Right ventricle myocardium inferior (tissue), 1 donor: ENCODE measurements at places on chromosomes 5 and 9. TPM values are rescaled to one million over a fixed set of nuclear protein-coding genes. Genes with fewer than 3 reads are reported as not detected.

Gene LRRC19
- total RNA-seq: not detected

- DNase-seq: no peak
Observed at GRCh38 chr5:26986985-26987384, 51.4 kb downstream of the CDH9 start.

- DNase-seq: no peak
Observed at GRCh38 chr5:116922532-116922931, 347.9 kb upstream of the SEMA6A start.

Gene SPATA31C1
- not detected for total RNA-seq

- DNase-seq: no peak
Observed at GRCh38 chr5:100772006-100772405, 131.1 kb downstream of the ST8SIA4 start.

GRCh38 chr5:91144491-91145332 is 238.4 kb downstream of the ARRDC3 start:
- no peak for DNase-seq

DNA sequence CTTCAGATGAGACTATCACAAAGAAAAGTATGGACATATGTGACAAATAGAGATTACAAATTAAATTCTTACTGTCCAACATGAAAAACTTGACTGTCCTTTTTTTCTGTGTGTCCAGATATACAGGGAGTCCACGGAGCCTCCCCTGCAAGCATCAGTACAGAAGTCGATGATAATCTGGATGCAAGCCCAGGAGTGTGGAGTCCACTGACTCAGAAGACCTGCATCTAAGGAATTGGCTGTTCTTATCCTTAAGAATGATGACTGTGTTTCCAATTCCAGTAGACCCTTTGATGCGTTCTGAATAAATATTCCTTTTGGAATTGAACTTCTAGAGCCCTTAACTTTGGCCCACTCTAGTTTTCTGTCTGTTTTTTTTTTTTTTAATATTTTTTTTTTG is 56.7 kb upstream of the TAF11L2 start:
- no peak for DNase-seq

DNA sequence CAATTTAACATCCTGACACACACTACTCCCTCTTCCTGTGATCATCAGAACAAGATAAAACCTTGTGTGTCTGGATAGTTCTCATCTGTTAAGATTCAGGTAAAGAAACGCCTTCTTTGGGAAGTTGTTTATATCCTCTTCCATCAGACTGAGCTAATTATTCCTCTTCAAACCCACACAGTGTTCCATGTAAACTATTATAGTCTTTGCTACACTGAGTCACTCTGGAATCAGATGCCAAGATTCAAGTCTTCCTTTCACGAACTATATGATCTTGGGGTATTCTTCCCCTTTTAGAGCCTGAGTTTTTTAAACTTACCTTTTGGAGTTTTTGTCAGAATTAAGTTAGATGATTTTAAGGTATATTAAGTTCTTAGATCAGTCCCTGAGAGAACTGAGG is 2.0 kb downstream of the OR1J1 start:
- no peak for DNase-seq

- no peak for DNase-seq
Observed at GRCh38 chr5:44511596-44511995, 122.4 kb upstream of the FGF10 start.

Gene LCP2
- 6.7 TPM for total RNA-seq

DNA sequence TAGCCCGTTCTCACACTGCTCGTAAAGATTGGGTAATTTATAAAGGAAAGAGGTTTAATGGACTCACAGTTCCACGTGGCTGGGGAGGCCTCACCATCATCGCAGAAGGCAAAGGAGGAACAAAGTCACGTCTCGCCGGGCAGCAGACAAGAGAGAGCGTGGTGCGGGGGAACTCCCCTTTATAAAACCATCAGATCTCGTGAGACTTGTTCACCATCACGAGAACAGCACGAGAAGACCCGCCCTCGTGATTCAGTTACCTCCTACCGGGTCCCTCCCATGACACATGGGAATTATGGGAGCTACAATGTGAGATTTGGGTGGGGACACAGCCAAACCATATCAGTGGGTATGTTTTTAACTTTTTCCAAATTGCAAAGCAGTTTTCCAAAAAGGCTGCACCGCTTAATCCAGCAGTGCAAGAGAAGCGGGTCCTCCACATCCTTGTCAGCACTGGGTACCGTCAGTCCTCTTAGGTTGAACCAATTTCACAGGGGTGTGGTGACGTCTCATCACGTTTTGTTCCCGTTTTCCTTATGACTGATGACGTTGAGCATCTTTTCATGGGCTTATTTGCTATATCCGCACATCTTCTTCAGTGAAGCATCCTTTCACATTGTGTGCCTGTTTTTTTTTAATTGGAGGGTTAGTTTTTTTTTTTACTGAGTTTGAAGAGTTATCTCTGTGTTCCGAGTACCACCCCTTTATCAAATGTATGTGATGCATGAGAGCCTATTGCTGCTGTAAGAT is 8.0 kb upstream of the FCN2 start:
- DNase-seq: peak; percentile 34

DNA sequence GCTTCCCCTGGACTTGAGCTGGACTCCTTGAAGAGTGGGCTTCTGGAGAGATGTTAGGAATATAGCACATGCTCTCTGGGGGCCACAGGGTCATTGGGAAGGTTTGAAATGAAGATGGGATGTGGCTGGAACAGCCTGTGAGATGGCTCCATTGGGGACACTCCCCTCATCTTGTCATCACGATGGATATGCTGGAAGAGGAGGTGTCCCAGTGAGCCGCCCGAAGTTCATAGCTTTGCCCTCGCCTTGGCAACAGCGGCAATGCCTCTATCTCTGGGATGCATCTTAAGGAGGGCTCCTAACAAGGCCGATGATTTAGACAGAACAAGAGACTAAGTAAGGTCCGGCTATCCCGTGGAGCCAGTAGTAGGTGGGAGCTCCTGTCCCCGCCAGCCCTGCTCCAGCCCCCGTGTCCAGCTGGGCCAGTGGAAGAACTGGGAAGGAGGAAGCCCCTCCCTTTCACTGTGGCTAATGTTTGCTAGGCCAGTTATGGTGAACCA is 23.9 kb downstream of the AMBP start:
- DNase-seq: no peak

DNA sequence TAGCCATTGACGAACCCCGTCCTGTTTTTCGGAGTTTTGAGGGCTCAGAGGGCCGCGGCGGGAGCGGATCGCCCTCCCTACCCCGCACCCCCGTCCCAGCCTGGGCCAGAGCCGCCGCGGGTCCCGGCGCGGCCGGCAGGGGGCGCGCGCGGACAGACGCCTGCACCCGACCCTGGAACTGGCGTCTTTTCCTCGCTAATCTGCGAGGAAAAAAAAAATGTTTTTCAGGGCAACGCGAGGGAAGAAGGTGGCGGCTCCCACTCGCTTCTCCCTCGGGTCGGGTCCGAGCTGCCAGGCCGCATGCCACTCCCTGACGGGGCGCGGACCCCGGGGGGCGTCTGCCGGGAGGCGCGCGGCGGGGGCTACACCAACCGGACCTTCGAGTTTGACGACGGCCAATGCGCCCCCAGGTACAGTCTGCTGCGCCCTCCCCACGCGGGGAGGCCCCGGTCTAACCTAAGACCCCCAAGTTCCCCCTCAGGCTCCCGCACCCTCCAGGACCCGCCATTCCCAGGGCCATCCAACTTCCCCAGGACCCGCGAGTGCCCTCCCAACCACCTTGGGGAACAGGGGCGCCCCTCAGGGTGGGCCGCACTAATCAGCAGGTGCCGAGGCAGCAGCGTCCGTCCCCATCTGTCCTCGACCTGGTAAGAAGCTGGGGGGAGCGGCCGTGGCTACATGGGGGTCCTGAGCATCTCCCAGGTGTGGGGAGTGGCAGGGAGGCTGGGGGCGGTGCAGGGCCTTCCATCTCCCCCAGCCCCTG is at the start of gene KCNT1:
Gene KCNT1 (plus strand): TSS at position 227 of the 763 bp plus-strand sequence. CDS start 74 bp downstream, at position 301.
- no peak for DNase-seq

- no peak for DNase-seq
Observed at GRCh38 chr5:62231576-62231975, 74.4 kb upstream of the KIF2A start.
